ENCODE measurements at places on chromosomes 6 and 20. TPM values are rescaled to one million over a fixed set of nuclear protein-coding genes. Genes with fewer than 3 reads are reported as not detected.

The RAB44 gene
- total RNA-seq, result 0.07 TPM

The LY6G6D gene
- not detected for total RNA-seq

The GDAP1L1 gene
- not detected for total RNA-seq

The PI16 gene
- 0.98 TPM for total RNA-seq

The LY6G6F gene
- not detected for total RNA-seq

The EYS gene
- not detected for total RNA-seq

The IL17F gene
- total RNA-seq, result not detected

The VGLL2 gene
- total RNA-seq, result not detected

The ZC3H12D gene
- total RNA-seq, result not detected

The KHDC1L gene
- not detected for total RNA-seq

The CTCFL gene
- not detected for total RNA-seq

The TNXB gene
- 3.3 TPM for total RNA-seq

The CD109 gene
- total RNA-seq, result 55.0 TPM

The SIRPG gene
- total RNA-seq, result not detected

The PRDM1 gene
- 3.2 TPM for total RNA-seq

The SLC22A23 gene
- 6.9 TPM for total RNA-seq

The OR2H1 gene
- total RNA-seq, result not detected

The DSP gene
- total RNA-seq, result 4.6 TPM

The LAMA2 gene
- total RNA-seq, result 0.59 TPM

The CLPSL1 gene
- not detected for total RNA-seq

The AGPAT4 gene
- total RNA-seq, result 4.1 TPM

The PGM3 gene
- total RNA-seq, result 46.3 TPM

The COL19A1 gene
- not detected for total RNA-seq

All from mammary microvascular endothelial cell (primary cell).